ENCODE measurements at places on chromosomes 7 and 10. TPM values are rescaled to one million over a fixed set of nuclear protein-coding genes. Genes with fewer than 3 reads are reported as not detected.

- DNase-seq, result no peak
Measured at GRCh38 chr7:129906700-129907099, 46.1 kb downstream of the UBE2H start.

PDK4 gene
- total RNA-seq, result not detected

AKR1C8 gene
- not detected for total RNA-seq

- DNase-seq, result no peak
Measured at GRCh38 chr10:126904516-126904817, 761 bp upstream of the DOCK1 start.

- DNase-seq, result peak; percentile 56
Measured at GRCh38 chr10:24483701-24484100, 240.0 kb downstream of the ARHGAP21 start.

DNA sequence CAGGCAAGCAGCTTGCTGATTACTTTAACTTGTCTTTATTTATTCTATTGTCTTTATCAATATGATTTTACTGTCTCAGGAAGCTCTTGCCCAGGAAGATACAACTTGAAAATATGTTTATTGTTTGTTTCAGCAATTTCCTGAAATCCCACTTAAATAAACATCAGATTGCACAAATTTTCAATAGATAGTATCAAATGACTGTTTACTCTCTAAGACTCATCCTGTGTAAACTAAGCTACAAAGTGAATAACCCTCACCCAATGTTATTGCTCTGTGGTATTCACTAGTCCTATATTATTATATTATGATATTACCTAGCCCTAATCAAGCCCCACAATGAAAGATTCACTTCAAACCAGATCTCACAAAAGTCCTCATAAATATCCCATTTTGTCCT lies 130.4 kb upstream of the HPS1 start:
- DNase-seq, result no peak

ASB10 gene
- total RNA-seq, result not detected

AP1S1 gene
- 73.0 TPM for total RNA-seq

GRCh38 chr10:102985811-102986210 lies 67.7 kb downstream of the CNNM2 start:
- DNase-seq, result no peak

DNA sequence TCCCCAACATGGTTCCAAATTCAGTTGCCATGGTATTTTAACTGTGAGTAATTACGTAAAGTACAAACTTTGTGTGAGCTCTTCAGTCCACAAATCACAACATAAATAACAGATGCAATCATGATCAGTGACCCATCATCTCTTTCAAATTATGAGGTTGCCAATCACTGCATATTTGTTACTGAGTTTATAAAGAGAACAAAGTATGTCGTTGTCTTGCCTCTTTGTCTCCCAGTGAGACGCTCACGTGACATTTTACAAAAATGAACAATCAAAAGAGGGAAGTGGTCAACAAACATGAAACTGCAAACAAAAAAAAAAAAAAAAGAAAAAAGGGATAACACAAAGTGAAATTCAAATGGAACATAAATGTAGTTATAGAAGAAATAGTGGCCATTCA lies 122.7 kb upstream of the PDSS1 start:
- no peak for DNase-seq

- peak; percentile 53 for DNase-seq
Measured at GRCh38 chr7:87219545-87220025, at the start of gene TMEM243. Gene TMEM243 (minus strand): TSS chr7:87219732. CDS start chr7:87219503, 229 bp downstream.

DNA sequence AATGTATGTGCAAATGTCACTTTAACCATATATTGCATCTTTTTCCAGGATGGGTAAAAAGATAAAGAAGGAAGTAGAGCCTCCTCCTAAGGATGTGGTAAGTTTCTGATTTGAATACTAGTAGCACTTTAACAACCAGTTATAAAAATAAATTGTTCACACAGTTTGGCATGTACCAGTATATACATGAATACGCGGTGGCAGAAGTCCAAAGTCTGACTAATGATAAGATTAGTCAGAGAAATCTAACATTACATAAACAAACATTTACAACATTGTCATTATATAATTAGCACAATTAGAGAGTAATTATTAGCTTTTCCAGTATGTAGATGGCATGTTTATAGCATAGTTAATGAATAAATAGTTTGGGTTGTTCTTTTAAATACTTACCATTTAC lies 4.1 kb downstream of the ARMC3 start:
- DNase-seq, result no peak

GRCh38 chr10:58952162-58952601 lies 224.3 kb upstream of the PHYHIPL start:
- no peak for DNase-seq

MICU1 gene
- 28.7 TPM for total RNA-seq

SEMA3A gene
- total RNA-seq, result 60.0 TPM

DNA sequence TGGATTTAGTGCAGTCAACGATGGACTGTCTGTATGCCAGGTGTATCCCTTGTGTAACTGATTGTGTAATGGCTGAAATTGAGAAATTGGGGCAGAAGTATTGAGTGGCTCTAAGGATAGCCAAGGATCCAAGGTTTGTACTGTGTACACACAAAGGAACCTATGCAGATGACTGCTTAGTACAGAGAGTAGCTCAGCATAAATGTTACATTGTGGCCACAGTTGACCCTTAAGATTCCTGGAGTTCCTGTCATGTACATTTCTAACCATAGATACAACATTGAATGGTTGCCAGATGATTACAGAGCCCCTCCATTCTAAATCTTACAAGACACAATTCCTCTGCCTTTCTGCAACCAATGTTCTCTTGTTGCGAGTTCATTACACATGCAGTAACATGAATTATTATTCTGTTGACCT lies 25.3 kb downstream of the CCDC126 start:
- no peak for DNase-seq

AKR1D1 gene
- total RNA-seq, result 0.31 TPM

DNA sequence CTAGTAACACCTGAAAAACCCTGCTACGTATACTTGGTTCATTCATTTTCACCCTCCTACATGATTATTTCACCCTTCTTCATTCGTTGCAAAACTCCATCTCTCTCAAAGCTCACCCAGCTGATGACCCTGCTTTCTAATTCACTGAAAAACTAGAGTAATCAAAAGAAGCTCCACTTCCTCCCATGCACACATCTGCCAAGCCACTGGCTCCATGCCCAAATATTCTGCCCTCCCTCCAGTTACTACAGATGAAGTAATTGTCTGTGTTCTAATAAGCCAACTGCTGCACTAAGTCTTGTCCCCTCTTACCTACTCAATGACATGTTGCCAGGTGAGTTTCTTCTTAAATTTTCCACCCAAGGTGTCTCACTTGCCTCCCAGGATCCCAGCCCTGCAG lies 96.9 kb upstream of the CCDC71L start:
- DNase-seq, result no peak

HABP2 gene
- total RNA-seq, result not detected

DNA sequence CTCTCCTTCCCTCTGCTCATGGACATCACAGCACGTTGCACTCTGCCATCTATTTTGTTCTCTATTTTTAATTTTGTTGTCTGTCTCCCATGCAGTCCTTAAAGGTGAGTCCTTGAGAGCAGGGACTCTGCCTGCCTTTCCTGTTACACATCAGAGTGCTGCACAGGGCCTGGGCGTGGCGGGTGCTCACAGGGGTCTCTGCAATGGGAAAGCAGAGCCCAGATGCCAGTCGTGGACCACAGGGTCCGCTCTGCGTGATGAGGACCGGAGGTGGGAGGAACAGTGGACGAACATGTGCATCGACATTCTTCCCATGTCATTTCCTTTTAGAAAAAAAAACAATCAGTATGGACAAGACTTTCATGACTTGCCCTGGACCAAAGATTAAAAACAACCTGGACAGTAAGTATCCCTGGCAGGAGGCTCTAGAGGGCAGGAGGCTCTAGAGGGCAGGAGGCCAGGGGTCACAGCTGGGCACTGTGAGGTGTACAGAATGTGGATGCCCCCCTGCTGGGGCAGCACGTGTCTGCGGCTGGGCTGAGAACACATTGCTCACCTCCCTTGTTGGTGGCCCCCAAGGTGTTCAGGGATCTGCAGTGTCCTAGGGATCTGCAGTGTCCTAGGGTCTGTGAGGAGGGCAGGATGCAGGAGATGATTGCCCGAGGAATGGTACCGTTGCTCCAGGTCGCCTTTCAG lies 29.6 kb upstream of the ZNF488 start:
- DNase-seq, result no peak

- DNase-seq, result no peak
Measured at GRCh38 chr7:16270844-16271243, 150.5 kb downstream of the CRPPA start.

DNA sequence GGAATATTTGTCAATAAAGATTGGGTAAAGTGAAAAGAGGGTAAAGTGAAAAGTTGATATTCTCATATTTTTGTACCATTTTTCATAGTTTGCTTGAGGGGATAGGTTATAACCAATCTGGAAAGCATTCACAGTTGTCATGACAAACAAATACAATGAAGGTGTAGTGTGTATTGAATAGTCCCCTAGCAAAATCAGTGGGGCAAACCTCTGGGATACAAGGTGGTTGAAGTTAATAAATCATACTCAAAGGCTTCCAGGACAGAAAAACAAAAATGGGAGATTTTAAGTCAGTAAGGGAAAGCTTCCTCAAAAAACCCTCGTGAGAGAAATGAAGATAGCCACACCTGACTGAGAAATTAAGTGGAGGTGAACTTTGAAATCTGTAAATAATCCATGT lies 39.4 kb downstream of the PHTF2 start:
- no peak for DNase-seq

DNA sequence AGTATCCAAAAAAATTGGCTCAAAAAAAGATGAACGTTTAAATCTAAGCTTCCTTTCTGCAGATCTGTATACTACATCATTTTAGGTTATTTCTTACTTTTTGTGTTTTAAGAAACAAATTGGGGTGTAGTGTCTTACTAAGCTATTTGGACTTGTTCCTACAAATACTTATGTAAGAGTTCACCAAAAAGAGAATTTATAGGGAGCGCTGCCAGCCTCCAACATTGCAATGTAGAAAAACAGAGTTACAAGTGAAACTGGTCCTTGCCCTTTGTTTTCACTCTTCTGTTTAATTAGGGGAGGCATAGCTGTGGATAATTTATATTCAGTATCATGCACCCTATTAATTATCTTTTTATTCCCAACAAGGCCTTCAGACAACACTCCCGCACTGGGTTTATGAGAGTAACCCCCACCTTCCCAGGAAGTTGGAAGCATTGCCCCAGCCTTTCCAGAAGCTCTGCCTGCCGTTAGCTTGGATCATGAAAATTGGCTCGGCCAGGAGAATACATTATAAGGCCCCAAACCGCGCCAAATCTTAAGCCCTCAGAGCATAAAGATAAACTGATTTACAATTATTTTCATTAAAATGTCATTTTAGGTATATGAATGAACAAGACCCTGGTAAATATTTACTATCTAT lies 261.8 kb upstream of the KLF6 start:
- DNase-seq, result no peak

- no peak for DNase-seq
Measured at GRCh38 chr7:138478499-138478908, 18.4 kb downstream of the TRIM24 start.

DNA sequence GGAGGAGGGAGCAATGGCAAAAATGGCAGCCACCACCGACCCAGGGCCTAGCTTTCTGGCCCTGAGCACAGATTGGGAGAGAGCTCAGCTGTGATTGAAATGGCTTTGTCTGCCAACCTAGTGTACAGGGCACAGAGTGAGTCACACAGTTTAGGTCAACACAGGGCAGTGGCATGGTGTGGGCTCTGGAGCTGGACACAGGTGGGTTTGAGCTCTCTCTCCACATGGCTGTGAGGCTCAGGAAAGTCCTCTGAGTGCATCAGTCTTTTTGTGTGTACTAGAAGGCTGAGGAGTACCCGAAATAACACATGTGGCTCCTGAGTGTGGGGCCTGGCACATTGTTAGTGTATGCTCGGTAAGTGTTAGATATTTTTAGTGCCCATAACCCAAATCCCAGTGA lies 60.2 kb upstream of the LOXL4 start:
- DNase-seq, result no peak

DNA sequence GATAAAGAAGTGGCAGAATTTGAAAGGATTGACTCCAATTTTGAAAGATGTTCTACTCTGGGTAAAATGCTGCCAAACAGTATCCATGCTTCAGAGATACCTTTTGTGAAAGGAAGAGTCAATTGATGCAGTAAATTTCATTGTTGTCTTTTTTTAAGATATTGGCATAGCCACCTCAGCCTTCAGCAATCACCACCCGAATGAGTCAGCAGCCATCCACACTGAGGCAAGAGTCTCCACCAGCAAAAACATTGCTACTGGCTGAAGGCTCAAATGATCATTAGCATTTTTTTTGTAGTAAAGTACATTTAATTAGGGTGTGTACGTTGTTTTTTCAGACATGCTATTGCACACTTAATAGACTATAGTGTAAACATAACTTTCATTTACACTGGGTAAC lies 31.7 kb upstream of the CYP26C1 start:
- DNase-seq, result no peak

HNRNPH3 gene
- 244 TPM for total RNA-seq

KIN gene
- total RNA-seq, result 23.4 TPM

FLNC gene
- total RNA-seq, result 12.5 TPM

All from H9 (cell line).